ENCODE measurements at places on chromosomes 3 and 15. TPM values are rescaled to one million over a fixed set of nuclear protein-coding genes. Genes with fewer than 3 reads are reported as not detected.

The SPINK8 gene
- not detected for total RNA-seq

The PIERCE2 gene
- total RNA-seq: 4.1 TPM

The LMAN1L gene
- not detected for total RNA-seq

The ALAS1 gene
- 52.5 TPM for total RNA-seq

The GRK7 gene
- total RNA-seq: not detected

The PPP1R14D gene
- 0.28 TPM for total RNA-seq

Measured in A549 treated with DMSO at 1 μM for 4 hours (cell line).